Chondrocyte (in vitro differentiated cells): ENCODE measurements at places on chromosomes 4 and X. TPM values are rescaled to one million over a fixed set of nuclear protein-coding genes. Genes with fewer than 3 reads are reported as not detected.

The PARM1 gene
- total RNA-seq = 0.90 to 1.4 TPM (median 1.0 TPM) in 3 replicates

The RNF128 gene
- total RNA-seq = not detected in 3 replicates

The FGG gene
- not detected in 3 replicates for total RNA-seq

The MEPE gene
- total RNA-seq = not detected in 3 replicates

The TMEM47 gene
- 63.7 to 65.6 TPM (median 64.1 TPM) in 3 replicates for total RNA-seq

The POU3F4 gene
- not detected in 3 replicates for total RNA-seq

The LINC00632 gene
- 617 to 626 TPM (median 624 TPM) in 3 replicates for total RNA-seq

The NEXMIF gene
- 0.15 to 0.26 TPM in 2 of 3 replicates, not detected in the other for total RNA-seq

The MGAT4D gene
- total RNA-seq = not detected in 3 replicates

The RAI2 gene
- total RNA-seq = 0.85 to 0.97 TPM (median 0.87 TPM) in 3 replicates

The TGIF2LX gene
- total RNA-seq = not detected in 3 replicates

The TSPAN5 gene
- 52.2 to 57.7 TPM (median 55.5 TPM) in 3 replicates for total RNA-seq

The RNF212 gene
- total RNA-seq = 4.6 to 12.8 TPM (median 9.1 TPM) in 3 replicates

The MAGEE2 gene
- not detected in 3 replicates for total RNA-seq

The DAPP1 gene
- total RNA-seq = not detected in 3 replicates

The REELD1 gene
- not detected in 3 replicates for total RNA-seq

The ANXA5 gene
- total RNA-seq = 585 to 828 TPM (median 589 TPM) in 3 replicates

The MAGEB4 gene
- not detected in 3 replicates for total RNA-seq

The TRPC5OS gene
- not detected in 3 replicates for total RNA-seq

The GDI1 gene
- 147 to 159 TPM (median 152 TPM) in 3 replicates for total RNA-seq

The ATP1B4 gene
- total RNA-seq = not detected in 3 replicates
